ENCODE measurements at places on chromosomes 5 and 9. TPM values are rescaled to one million over a fixed set of nuclear protein-coding genes. Genes with fewer than 3 reads are reported as not detected.

ANXA1 gene
- 826 TPM for total RNA-seq

THBS4 gene
- total RNA-seq, result 25.2 TPM

LHX3 gene
- not detected for total RNA-seq

PCDHB10 gene
- total RNA-seq, result 2.4 TPM

WDR38 gene
- not detected for total RNA-seq

F2RL2 gene
- not detected for total RNA-seq

All from subcutaneous adipose tissue (tissue), 4 donors.